ENCODE measurements at places on chromosomes 5 and 9.
A peak's percentile ranks its signal among the peaks of the same experiment; 100 is the strongest.

DNA sequence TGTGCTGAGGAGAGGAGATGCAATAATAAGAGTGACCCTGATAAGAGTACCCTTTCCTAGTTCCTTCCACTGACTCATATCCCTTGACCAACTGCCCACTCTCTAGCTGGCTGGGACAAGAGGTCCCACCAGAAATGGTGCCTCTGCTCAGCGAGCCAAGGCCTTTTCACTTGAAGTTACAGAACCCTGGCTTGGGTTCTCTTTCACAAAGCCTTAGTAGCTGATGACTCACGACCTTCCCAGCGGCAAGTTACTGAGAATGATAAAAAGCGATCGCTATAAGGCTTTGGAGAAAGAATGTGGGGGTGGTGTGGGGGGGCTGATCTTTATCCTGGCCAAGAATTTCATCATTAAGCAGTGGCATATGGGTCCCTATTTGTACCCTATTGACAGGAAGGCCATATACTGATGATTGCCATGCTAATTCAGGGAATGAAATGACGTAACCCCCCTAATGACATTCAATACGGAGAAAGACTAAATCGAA, 90.3 kb downstream of the FBXO38 start:
- DNase-seq, result no peak

- DNase-seq, result no peak
Measured at GRCh38 chr5:1686016-1686802, 113.4 kb downstream of the MRPL36 start.

GRCh38 chr5:73444499-73445438, 3.8 kb downstream of the FOXD1 start:
- DNase-seq, result peak; percentile 33

DNA sequence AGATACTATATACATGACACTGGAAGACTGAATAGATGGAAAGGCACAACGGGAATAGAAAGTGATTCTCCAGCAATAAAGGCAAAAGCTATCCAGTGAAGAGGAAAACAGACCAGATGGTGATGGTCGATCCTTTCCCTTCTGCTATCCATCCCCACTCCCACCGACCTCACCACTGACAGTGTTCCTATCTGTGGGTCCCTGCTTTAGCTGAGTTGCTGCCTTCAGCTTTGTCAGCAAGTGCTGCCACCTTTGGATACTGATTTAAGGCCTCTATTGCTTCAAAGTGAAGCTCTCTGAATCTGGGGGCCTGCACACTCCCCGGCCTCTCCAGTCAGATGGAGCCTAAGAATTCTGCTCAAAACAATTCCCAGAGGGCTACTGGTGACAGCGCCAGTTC, 32.3 kb downstream of the EPB41L4A start:
- no peak for DNase-seq

DNA sequence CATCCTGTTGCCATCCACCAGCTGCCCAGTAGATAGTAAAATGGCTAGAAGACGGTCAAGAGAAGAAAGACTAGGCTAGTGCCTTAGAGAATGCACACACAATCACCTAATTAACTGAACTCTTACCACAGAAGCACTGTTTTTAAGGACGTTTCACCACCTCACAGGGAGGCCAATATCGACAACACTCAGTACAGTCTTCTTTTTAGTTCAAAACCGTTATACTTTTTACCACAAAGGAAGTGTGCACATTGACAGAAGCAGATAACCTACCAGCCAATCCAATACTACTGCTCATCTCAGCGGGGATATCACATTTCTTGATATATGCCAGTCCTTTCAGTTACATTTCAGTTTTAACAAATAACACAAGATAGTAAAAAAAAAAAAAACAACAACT, 122.3 kb downstream of the GNAQ start:
- DNase-seq, result no peak

DNA sequence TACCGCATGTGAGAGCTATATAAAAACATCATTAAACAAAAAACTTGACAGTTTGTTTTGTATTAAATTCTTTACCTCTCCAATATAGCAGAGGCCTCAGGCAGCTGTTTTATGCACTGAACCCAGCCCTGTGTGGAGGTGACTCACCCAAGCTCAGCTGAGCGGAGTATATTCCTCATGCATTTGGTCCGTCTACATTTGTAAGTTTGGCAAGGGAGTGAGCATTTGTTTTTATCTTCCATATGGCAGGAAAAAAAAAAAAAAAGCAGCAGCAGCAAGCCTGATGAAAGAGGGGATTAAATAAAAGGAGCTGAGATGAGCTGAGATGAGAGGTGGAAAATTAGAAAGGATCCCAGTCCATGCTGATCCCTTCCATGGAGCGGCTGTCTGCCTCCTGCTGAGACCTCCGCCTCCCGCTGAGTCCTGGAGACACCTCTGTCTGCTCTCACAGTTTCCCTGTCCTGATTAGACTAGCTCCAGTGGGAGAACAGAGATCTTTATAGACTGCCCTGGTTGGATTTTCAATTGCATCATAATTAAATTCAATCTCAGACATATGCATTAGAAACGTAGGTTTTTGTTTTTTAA, 112.0 kb upstream of the CTNND2 start:
- no peak for DNase-seq

DNA sequence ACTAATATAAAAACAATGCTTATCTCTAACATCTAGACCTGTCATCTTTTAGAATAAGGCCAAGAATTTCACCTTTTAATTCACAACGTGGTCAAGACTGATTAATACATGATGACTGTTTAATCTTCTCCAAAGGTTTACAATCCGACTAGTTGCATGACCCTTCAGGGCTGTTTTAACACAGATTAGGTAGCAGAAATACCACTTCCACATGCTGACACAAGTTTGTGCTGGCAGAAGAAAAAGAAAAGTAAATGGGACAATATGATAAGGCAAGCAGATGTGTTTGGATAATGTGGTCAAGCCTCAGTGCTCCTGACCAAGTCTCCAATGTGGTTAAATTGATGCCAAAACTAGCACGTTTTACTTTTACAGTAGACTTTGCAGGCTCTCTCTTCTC, 31.1 kb downstream of the SEMA6A start:
- DNase-seq, result no peak

- DNase-seq, result peak; percentile 20
Measured at GRCh38 chr9:101677861-101678260, 60.6 kb downstream of the GRIN3A start.

- DNase-seq, result no peak
Measured at GRCh38 chr5:40551496-40552491, 127.9 kb upstream of the PTGER4 start.

DNA sequence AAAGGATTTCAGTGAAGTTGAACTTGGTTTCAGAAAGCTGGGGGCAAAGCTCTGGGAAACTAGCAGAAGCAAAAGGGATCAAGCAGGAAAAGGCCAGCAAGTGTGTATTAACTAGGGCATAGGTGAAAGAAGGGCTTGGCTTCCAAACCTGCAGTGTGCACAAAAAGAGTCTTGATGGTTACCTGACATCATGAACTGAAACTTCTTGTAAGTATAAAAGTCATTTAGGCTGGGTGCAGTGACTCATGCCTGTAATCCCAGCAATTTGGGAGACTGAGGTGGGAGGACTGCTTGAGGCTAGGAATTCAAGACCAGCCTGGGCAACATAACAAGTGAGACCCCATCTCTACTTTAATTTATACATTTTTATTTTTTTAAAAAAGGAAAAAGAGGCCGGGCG, 216.4 kb downstream of the EPB41L4A start:
- DNase-seq, result no peak

DNA sequence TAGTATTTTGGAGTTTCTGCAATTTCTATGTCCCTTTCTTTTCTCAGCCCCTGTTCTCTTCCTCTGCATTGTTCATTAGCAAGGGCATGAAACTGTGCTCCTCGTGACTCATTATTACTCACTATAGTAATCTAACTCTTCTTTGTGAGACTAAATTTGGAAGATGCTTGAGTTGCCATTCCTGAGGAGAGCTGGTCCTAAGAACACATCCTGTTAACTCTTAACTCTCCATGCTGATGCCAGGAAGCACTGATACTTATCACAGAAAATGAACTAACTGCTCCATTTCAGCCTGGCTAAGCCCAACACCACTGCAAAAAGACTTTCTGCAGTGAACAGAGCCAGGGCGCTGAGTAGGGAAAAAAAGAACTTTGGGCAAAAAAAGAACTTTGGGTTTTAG, 10.6 kb upstream of the CSNK1A1 start:
- DNase-seq, result peak; percentile 50

- DNase-seq, result peak; percentile 33
Measured at GRCh38 chr5:95892784-95893354, 68.8 kb downstream of the ELL2 start.

DNA sequence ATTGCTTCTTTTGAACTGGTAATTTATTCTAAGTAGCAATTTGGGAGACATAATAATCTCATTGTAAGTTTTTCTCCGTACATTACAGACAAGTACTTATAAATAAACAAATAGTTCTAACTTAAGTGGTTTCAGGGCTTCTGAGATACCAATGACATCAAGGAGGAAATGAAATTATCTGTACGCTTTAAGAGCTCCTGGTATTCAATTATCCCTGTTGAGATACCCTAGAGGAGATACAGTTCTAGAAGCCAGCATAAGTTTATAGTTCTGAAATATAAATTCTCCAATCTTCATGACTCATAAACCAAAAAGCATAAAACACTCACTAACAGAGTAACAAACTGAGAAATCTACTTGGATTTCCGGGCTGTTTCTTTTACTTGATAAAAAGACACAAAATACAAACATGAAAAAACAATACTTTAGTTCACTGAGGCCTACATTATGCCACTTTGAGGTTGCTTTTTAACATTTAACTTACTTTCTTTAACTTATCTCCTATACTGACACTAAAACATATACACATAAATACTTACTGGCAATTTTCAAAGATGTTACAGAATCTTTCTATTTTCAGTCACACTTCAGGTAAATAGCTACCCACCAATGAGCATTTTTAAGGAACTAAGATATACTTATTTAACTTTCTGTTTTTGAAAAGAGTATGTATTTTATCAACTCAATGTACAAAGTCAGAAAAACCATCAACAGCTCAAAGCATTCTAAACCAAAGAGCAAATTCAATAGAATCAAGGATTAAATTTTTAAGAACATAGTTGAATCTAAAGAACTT, 7.5 kb downstream of the DCTN4 start:
- peak; percentile 35 for DNase-seq

Data from SK-N-SH (cell line).